Activated CD8-positive, alpha-beta T cell treated with anti-CD3 and anti-CD28 coated beads for 36 hours (primary cell): ENCODE measurements at places on chromosomes 3 and 15. TPM values are rescaled to one million over a fixed set of nuclear protein-coding genes. Genes with fewer than 3 reads are reported as not detected.

- DNase-seq: no peak
Observed at GRCh38 chr3:39712413-39713048, 96.9 kb upstream of the MYRIP start.

DNA sequence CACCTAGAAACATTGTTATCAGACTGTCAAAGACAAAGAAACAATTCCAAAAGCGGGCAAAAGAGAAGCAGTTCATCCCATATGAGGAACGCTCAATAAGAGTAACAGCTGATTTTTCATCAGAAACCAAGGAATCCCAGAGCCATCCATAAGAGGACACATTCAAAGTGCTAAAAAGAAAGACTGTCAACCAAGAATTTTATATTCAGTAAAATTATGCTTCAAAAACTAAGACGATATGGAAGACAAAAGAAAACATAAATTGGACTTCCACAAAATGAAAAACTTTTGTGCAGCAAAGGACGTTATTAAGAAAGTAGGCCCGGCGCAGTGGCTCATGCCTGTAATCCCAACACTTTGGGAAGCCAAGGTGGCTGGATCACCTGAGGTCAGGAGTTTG, 4.0 kb downstream of the LEO1 start:
- no peak for DNase-seq

DNA sequence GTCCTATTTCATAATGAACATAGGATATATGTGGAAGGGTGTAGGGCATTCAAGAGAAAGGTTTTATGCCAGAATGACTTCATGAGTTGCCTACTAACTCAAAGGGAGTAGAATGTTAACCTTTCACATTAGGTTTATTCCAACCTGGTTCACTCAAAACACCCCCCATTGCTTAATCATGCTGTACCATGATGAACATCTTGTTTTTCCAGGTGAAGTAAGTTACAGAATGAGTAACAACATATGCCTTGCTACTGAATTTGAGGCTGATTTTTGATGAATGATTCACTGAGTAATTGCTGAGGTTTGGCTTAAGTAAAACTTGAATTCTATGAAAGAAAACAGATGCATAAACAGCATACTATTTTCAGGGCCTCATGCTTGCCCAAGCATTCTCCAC, 5.9 kb upstream of the CLDN16 start:
- DNase-seq: no peak

GRCh38 chr15:75646112-75646943, 1.4 kb upstream of the SNX33 start:
- DNase-seq: no peak

DNA sequence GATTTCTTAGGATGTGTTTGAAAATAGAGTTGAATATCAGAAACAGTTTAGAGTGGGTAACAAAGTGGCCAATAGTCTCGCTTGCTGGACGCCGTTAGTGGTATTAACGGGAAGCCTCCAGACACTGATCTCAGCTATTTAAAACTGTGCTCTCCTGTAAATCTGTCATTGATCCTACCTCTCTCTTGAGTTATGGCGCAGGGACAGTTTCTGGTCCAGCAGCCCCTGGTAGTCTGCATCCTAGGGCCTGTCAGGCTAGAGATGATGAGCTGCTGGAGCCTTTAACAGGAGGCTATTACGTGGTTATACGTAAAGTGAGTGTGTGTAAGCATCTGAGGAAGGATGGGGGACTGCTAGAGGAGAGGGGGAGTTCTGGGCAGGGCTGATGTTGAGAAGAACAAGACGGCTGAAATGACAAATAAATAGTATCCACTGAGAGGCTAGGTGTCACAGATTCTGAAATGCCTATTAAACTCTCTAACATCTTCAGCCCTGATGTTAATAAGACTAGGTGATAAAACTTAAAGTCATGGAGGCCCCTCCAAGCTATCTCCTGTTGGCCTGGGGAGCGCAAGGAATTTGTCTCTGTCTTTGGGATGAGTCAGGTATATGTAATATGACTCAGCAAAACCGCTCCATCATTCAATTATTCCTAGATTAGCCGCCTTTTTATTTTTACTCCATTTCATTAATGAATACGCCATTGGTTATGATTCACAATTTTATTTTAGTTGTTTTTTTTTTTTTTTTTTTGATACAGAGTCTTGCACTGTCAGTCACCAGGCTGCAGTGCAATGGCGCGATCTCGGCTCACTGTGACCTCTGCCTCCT, 155.7 kb downstream of the GREM1 start:
- no peak for DNase-seq

GRCh38 chr3:32309654-32310242, 71.3 kb downstream of the CMTM8 start:
- DNase-seq: no peak

The VPS13C gene
- 41.4 TPM for total RNA-seq

The ASB14 gene
- total RNA-seq: not detected

The ANKRD34C gene
- total RNA-seq: not detected
